Karpas-422 (cell line): ENCODE measurements at places on chromosomes 12 and 14. TPM values are rescaled to one million over a fixed set of nuclear protein-coding genes. Genes with fewer than 3 reads are reported as not detected.

GRCh38 chr12:5656836-5657235 is 224.9 kb downstream of the NTF3 start:
- H3K27me3 ChIP-seq: no peaks in the 10 kb centered on the region
- no peaks in the 10 kb centered on the region for H3K4me1 ChIP-seq
- H3K36me3 ChIP-seq: no peaks in the 10 kb centered on the region
- no peak overlapping the region for H3K4me3 ChIP-seq
- DNase-seq: no peak
- H3K27ac ChIP-seq: no peak overlapping the region

- H3K27ac ChIP-seq: no peak overlapping the region
- H3K36me3 ChIP-seq: no peaks in the 10 kb centered on the region
- DNase-seq: no peak
These were observed 42.1 kb upstream of the STRN3 start for GRCh38 chr14:31068235-31068634.

GRCh38 chr12:91746976-91747375 is 398.7 kb downstream of the BTG1 start:
- no peaks in the 10 kb centered on the region for H3K4me1 ChIP-seq
- no peaks in the 10 kb centered on the region for H3K36me3 ChIP-seq
- H3K27me3 ChIP-seq: no peaks in the 10 kb centered on the region

DNA sequence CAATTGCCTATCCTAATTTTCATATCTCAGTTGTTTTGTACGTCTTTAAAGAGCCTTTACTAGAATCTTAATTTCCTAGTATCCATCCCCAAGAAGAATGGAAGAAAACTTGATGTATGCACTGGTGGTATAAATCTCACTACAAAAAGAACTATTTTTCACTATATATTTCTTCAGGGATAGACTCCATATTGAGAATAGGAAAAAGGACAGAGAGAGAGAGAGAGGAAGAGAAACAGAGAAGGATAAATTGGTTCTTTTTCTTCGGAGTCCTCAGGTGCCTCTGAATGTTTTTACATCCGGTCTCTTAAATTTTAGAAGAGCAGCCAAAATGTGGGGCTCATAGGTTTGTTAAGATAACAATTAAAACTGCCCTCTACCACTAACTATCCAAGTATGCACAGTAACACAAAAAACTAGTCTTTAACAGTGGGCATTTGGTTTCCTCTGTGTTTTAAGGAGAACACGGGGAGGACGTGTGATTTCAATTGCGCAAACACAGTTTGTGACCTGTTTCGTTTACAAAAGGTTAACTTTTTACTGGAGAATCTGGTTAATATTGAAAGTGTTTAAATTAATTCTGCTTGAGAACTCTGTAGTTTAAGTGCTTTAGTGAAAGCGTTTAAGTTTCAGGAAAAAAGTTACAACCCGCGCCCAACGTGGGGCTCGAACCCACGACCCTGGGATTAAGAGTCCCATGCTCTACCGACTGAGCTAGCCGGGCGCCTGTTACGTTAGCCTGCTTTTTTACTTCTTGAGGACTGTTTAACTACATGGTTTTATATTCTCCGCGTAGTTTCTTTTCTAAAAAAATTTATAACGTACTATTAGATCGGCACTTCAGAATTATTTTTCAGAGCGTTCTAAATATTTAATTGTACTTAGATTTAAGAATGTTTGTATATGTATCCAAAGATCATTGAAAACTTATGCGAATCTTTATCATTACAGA is 5.1 kb upstream of the PSMA3 start:
- H3K27me3 ChIP-seq: no peaks in the 10 kb centered on the region
- peak overlapping the region; percentile 76 for H3K4me3 ChIP-seq
- peaks cover under 1% of the 10 kb centered on the region; the same call in 1 of the 2 replicates for H3K36me3 ChIP-seq
- peak; percentile 95 for DNase-seq

- H3K36me3 ChIP-seq: no peaks in the 10 kb centered on the region
- H3K4me1 ChIP-seq: peaks cover 34% of the 10 kb centered on the region
- peak; percentile 44 for DNase-seq
These were observed 219.7 kb upstream of the BTG1 start for GRCh38 chr12:92365333-92365732.

Gene BLTP3B
- total RNA-seq: 14.1 and 17.3 TPM in 2 replicates

Gene KLRC1
- total RNA-seq: not detected in 2 replicates
